Central memory CD4-positive, alpha-beta T cell (primary cell): ENCODE measurements at places on chromosomes 12 and 14.

GRCh38 chr14:58280954-58281787, 17.2 kb upstream of the ARID4A start:
- peak; percentile 29 for DNase-seq

DNA sequence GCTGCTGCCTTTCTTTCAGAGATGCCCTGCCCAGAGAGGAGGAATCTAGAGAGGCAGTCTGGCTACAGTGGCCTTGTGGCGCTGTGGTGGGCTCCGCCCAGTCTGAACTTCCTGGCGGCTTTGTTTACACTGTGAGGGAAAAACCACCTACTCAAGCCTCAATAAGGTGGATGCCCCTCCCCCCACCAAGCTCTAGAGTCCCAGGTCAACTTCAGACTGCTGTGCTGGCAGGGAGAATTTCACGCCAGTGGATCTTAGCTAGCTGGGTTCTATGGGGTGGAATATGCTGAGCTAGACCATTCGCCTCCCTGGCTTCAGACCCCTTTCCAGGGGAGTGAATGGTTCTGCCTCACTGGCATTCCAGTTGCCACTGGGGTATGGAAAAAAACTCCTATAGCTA, 25.6 kb downstream of the SPATA7 start:
- no peak for DNase-seq

DNA sequence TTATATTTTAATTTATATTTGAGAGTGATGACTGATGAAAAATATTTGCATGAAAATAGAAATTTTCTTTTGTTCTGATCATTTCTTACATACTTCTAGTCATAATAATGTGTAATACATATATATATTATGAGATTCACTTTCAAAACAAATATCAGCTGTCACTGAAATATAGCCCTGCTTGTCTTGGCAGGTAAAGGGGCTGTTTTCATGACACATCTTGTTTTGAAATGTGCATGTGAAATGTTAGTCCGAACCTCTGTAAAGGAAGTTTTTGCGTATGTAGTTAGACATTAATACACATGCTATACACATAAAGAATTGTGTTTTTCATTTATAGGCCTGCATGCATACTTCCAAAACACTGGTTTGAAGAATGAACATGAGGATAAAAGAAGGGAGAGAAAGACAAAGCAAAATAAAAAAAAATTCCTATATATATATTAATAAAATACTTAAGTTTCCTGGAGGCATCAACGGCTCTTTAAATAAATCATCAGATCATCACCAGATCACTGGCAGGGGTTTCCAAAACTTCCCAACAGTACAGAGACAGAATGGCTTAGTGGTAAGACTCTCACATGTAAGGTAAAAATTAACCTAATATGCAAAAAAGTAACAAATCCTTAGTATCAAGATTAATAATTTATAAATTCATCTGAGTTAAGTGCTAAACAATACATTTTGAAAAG, 60.1 kb downstream of the SEL1L start:
- no peak for DNase-seq

DNA sequence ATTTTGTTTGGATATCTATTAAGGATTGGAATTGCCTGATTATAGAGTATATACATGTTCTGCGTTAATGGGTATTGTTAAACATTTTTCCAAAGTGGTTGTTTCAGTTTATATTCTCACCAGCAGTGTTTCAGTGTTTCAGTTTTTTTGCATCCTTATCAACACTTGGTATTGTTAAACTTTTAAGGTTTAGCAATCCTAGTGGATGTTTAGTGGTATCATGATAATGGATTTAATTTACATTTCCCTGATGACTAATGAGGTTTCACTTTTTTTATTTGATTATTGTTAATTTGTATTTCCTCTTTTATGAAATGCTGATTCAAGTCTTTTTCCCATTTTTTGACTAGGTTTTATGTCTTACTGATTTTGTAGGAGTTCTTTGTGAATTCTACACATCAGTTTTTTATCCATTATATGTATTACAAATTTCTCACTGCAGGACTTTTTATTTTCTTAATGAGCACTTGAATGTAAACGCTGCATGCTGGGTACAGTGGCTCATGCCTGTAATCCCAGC, 23.7 kb downstream of the YLPM1 start:
- DNase-seq = no peak

DNA sequence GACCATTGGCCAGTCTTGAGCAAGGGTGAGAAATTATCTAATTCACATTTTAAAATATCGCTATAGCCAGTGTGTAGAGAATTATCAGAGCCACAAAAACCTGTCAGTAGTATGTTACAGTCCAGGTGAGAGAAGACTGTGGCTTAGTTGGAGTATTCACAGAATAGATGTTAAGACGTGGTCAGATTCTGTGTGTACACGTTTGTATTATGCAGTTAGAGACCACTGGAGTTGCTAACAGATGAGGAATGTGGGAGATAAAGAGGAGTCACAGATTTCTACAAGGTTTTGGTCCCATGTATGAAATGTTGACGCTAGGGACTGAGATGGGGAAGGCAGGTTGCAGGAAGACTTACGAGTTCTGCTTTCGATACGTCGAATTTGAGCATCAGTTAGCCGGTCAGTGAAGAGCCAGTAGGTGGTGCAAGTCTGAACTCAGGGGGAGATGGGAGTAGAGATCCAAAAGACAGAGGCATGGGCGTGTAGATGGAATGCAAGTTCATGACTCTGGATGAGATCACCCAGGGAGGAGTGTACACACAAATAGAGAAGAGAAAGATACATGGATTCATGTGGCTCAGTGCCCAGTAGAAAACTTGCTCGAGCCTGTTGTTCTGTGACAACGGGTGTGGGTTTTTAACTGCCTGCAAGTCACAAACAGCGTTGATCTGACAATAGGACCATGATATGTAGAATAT, 114.8 kb upstream of the FLRT2 start:
- no peak for DNase-seq

- no peak for DNase-seq
Measured at GRCh38 chr14:104979758-104980610, 1.8 kb upstream of the AHNAK2 start.

DNA sequence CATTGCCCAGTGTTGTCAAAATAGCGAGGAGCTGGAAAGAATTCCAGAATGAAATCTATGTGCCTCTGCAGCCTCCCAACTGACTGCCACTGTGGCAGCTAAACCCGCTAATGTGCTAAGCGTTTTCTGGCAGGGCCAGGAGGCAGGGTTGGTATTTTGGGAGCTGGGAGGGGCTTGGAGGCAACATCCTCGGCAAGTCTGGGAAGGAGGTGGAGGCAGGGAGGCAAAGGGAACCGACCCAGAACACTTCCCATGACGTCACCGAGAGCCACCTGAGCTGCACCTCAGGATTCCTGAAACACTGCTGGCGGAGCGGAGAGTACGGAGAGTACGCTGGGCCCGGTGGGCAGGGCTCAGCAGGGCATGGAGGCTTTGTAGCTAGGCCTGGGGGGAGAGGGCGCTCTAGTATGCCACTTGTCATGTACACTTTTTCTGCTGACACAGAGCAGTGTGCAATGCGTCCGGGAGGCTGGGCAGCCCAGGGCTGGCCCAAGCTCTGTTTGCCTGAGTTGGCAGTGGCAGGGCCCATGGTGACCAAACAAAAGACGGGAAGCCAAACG, 81.5 kb downstream of the DPF3 start:
- no peak for DNase-seq

GRCh38 chr14:55921511-55921910, 196.7 kb upstream of the PELI2 start:
- DNase-seq = no peak

DNA sequence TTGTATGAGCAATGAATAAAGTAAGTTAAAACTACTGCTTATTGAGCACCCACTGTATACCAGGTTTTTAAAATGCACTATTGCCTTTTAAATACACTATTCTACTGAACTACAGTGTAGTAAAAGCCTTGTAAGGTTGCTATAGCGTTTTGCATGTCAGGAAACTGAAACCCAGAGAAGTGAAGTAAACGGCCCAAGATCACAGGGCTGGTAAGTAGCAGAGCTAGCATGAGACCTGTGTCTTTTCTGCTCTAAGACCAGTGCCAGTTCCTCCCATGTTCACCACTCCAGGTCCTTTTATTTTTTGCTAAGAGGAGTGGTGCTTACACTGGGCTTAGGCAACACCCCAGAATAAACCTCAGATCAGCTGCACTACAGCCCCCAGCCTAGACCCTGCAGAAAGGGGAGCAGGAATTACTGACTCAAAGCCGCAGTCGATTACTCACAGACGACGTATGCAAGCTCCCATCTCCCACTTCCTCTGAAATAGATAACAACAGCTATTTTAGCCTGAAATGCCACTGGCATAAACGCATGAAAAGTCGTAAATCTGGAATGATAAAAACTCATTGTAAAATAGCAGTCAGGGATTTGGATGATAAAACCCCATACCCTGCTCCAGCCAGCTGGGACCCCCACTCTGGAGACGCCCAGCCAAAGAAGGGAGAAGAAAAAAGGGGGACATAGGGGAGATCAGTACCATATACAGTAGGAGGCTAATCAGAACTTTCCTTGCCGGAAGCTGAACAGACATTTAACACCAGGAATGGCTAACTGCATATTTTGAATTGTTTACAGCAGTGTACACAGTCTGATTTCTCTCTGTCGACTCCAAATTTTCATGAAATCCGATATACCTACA, 108.3 kb downstream of the NUAK1 start:
- DNase-seq = no peak

DNA sequence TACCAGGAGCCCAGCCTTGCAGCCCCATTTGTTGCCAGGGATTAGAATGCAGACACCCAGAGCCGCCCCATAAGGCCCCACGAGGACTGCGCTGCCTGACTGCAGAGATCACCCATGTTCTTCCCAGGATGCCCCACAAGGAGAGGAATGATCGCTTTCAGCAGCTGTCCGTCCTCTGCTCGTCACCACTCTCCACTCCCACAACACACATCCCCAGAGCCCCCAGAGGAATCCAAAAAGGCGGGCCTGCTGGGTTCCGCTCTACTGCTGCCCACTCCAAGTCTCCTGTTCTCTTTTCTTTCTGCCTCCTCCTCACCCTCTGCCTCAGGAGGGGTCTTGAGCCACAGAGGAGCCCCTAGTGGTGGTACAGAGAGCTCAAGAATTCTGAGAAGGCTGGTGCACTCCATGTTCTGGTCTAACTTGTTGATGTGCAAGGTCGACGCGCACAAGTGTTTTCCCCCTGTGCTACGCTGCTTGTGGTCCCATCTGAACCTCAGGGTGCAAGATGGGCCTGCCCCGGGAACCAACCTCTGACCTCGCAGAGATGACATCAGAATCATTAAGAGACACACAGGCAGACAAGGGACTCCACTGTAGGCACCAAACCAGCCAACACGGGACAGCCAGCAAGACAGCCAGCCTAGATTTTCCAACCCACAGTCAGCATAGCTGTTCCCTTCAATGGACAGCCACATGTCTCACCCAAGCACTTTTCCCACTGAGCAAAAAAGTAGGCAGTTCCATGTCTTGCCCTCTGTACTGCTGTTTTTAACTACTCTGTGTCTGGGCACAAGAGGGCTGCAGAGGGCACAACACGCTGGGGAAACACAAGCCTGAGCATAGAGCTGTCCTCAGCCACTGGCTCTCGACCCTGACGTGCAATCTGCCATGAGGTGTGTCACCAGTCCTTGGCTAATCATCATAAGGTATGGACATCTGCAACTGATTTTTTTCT, 29.9 kb downstream of the PXN start:
- no peak for DNase-seq

GRCh38 chr12:2013527-2014223, 9.4 kb upstream of the DCP1B start:
- DNase-seq = no peak

GRCh38 chr12:50453872-50454271, 50.9 kb upstream of the DIP2B start:
- DNase-seq = no peak

DNA sequence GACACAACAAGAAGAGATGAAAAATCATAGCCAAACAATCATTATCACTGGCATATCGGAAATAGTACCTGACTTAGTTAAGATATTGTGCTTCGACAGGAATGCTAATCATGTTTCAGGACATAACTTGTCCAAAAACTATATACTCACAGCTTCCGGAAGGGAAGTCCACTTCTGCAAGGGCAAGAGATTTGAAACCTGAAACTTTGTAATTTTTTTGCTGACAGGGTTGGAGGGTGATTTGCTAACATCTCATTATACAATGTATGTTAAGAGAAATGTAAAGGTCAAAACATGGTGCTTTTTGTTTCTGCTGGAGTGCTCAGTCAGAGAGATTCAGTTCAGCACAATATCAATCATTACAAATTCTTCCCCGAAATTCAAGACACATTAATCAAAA, 200.3 kb downstream of the CNTN1 start:
- no peak for DNase-seq

DNA sequence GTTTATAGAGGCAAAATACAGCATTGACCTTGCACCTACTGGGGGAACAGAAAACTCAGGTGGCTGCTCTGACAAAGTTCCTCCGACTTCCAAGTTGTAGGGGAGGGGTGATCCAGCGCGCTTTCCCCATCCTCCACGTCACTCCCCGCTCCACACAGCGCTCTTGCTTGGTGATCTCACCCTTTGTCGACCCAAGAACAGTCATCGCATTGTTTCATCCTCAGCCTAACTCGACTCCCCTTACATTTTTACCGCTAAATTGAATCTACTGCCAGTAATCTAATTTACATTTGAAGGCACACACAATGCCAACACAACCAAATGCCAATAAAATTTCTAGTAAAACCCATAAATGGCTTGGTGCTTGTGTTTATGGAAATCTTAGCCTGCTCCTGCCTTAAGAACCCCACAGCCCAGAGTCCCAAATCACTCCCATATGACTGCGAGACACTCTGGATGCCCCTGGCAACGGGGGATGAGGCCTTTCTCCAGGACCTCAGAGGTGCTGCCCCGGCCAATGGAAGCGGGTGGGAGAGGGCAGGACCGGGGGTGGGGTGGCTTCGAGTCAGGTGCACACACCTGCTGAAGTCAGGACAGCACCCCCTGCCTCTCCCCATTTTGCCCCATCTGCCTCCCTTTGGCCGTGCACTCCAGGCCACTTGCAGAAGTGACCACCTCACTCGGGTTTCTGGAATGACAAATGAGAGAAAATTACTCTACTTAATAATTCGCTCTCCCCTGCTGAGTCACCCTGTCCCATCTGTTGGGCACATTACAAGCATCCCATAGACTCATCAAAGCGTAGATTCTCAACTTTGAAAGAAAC, 98.2 kb upstream of the GSC start:
- DNase-seq = no peak

GRCh38 chr12:130713581-130713991, 2.5 kb downstream of the RIMBP2 start:
- no peak for DNase-seq

- DNase-seq = no peak
Measured at GRCh38 chr14:33490555-33490954, 460.3 kb downstream of the EGLN3 start.

GRCh38 chr14:37172024-37172869, at the start of gene SLC25A21:
Gene SLC25A21, minus strand, starts transcription at chr14:37172606.
- no peak for DNase-seq

GRCh38 chr12:68267892-68268396, 14.5 kb upstream of the IL22 start:
- DNase-seq = no peak
